ENCODE measurements at places on chromosomes 13 and 19.
A peak's percentile ranks its signal among the peaks of the same experiment; 100 is the strongest.

DNA sequence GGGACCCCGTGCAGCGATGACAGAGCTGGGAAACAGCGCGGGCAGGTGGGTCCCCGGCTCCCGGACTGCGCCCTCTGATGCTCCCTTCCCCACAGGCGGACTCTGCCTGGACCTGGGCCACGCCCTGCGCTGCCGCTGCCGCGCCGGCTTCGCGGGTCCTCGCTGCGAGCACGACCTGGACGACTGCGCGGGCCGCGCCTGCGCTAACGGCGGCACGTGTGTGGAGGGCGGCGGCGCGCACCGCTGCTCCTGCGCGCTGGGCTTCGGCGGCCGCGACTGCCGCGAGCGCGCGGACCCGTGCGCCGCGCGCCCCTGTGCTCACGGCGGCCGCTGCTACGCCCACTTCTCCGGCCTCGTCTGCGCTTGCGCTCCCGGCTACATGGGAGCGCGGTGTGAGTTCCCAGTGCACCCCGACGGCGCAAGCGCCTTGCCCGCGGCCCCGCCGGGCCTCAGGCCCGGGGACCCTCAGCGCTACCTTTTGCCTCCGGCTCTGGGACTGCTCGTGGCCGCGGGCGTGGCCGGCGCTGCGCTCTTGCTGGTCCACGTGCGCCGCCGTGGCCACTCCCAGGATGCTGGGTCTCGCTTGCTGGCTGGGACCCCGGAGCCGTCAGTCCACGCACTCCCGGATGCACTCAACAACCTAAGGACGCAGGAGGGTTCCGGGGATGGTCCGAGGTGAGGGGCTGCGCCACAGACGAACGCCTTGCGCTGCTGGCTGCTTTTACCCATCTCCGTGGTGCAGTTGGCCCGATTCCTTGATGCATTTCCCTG is 7.8 kb upstream of the SELENOV start:
- DNase-seq, result no peak

GRCh38 chr13:42396901-42397655 is 125.1 kb downstream of the AKAP11 start:
- no peak for DNase-seq

- no peak for DNase-seq
Observed at GRCh38 chr19:8366961-8367326, 3.0 kb downstream of the ANGPTL4 start.

GRCh38 chr13:111945086-111945485 is 121.9 kb upstream of the SOX1 start:
- no peak for DNase-seq

GRCh38 chr19:4059891-4060620 is 6.6 kb downstream of the ZBTB7A start:
- peak; percentile 37 for DNase-seq

GRCh38 chr13:29917650-29918049 is 67.2 kb upstream of the UBL3 start:
- DNase-seq, result no peak

DNA sequence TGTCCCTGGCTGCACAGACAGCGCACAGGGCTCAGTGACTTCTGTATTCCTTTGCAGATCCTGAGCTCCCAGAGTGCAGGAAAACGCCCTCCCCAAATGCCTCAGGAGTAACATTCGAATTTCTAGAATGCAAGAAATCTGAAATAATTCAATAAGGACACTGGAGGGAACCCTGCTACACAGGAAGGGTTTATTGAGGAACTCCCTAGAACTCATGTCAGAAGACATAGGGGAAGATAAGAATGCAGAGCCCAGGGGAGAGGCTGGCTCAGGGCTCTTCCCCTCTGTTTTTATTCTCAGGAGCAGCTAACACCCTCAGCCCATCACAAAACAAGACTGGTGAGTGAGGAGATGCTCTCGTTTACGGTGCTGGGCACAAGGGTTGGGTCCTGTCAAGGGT is 6.8 kb downstream of the LILRA1 start:
- DNase-seq, result no peak

- no peak for DNase-seq
Observed at GRCh38 chr19:55670280-55671053, 4.6 kb upstream of the EPN1 start.

GRCh38 chr13:30805132-30805537 is 69.8 kb downstream of the ALOX5AP start:
- no peak for DNase-seq

GRCh38 chr13:76980075-76980718 is 11.7 kb upstream of the CLN5 start:
- peak; percentile 81 for DNase-seq

DNA sequence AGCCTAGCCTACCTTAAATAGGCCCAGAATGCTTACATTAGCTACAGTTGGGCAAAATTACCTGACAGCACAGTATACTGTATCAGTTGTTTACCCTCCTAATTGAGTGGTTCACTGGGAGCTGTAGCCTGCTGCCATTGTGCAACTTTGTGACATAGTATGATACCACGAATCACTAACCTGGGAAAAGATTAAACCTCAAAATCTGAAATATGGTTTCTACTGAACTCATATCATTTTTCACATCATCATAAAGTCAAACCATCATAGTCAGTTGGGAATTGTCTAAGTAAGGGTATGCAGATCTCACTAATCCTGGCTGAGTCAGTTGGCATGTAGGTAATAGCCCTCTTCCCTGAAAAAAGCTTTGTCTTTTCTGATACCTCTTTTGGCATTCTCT is 9.2 kb downstream of the PAN3 start:
- DNase-seq, result no peak

- DNase-seq, result no peak
Observed at GRCh38 chr19:45862271-45862563, 730 bp downstream of the SYMPK start.

GRCh38 chr19:13097033-13097462 is 5.6 kb downstream of the LYL1 start:
- DNase-seq, result no peak

DNA sequence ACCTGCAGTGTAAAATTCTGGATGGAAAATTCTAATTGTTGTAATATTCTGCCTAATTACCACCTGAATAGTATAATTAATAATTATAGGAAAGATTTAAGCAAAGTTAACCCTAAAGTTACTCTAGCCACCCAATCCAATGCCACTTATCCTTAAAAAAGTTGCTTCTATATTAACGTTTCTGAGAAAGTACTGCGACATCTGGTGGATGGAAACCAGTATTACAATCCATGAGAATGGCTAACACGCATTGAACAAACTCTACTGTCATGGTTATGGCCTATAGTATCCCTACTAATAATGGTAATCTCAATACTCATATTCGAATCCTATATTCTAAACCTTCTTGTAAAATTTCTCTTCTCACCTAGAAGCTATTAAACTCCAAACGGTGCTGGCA is 1551.8 kb downstream of the SLITRK1 start:
- no peak for DNase-seq

DNA sequence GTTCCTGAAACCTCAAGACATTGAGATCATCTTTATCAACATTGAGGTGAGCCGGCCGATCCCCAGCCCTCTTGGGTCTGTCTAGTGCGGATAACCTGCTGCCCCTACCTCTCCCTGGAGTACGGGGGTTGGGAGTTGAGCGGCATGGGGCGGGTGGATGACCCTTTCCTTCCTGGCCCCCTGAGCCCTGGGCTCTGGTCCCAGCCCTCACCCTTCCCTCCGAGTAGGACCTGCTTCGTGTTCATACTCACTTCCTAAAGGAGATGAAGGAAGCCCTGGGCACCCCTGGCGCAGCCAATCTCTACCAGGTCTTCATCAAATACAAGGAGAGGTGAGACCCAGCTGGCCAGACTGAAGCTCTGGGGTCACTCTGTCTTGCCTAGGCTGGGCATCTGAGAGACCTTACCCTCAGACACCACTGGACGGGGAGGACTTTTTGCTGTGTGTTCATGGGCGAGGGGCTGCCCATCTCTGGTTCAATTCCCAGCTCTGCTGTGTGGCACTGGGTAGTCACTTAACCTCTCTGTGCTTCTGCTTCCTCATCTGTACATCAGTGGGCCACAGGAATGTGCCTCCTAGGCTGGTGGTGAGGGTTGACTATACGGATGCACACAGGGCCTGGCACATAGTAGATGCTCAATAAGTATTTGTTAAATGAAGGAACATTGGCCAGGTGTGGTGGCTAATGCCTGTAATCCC is 52.7 kb downstream of the VAV1 start:
- no peak for DNase-seq

DNA sequence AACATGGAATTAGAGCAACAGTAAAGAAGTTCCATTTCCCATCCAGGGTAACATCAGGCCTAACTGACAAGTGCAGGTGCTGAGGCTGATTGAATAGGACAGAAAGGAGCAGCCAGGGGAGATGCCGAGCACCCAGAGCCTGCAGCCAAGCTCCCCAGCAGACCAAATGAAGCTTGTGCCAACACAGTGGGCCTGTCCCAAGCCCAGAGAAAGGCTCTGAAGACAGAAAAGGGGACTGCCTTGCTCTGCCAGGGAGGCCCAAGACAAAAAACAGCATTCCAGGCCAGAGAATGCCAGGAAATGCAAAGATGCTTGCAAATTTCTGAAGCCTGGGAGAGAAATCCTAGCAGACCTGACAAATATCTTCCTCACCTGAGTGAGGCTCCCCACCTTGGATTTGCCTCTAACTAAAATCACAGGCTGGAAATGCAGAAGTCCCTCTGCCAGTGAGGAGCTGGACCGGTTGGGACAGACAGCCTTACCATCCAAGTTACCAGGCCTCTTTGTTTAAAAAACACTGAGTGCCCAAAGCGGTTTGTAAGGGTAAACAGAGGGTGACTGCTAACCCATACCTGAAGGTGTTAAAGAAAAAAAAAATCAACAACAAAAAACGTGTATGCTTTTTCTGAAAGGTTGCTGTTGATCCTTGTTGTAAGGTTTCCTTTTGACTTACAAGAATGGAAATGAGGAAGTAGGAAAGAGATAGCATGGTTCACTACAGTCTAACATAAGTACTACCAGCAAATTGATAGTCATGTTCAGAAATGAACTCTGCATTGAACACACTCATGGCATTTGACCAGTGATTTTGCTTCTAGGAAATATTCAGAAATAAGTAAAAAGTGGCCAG is 11.8 kb upstream of the HMGB1 start:
- no peak for DNase-seq

- DNase-seq, result no peak
Observed at GRCh38 chr19:33731881-33732280, 64.8 kb upstream of the KCTD15 start.

- DNase-seq, result no peak
Observed at GRCh38 chr19:2188708-2189385, 25.1 kb downstream of the DOT1L start.

DNA sequence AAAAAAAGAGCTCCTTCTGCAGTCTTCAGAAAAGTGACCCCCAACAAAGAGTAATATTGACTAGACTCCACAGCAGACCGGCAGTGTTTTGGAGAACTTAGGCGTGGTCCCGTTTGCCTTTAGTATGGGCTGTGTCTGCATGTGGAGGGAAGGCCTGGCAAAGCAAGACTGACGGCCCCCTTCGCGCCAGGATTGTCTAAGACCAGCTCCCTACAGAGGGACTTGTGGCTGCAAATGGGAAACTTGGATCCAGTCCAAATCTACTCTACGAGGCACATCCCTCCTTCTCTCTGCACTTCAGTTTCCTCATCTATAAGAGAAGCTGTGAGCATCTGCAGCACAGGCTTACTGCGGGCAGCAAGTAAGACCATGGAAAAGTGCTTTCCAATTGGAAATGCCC is 350.0 kb downstream of the ZNF536 start:
- DNase-seq, result no peak

GRCh38 chr19:53012006-53012405 is 1.7 kb upstream of the ERVV-1 start:
- no peak for DNase-seq

DNA sequence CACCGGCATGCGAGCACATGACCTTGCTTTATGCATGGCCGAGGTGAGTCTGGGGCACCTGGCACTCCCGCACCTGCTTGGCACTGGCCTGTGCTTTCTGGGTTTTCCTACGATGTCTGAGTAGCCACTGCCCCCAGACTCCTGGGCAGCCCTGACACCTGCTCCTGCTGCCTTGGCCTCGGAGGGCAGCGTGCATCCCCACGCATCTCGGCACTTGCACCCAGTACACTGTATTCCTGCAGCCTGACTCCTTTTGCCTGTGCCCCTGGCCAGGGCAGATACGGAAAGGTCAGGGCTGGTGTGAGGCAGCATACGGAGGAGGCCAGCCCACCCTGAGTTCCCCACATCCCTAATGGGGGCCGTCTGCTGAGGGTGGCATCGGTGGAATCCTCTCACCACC is 340.6 kb downstream of the TEX29 start:
- DNase-seq, result no peak

DNA sequence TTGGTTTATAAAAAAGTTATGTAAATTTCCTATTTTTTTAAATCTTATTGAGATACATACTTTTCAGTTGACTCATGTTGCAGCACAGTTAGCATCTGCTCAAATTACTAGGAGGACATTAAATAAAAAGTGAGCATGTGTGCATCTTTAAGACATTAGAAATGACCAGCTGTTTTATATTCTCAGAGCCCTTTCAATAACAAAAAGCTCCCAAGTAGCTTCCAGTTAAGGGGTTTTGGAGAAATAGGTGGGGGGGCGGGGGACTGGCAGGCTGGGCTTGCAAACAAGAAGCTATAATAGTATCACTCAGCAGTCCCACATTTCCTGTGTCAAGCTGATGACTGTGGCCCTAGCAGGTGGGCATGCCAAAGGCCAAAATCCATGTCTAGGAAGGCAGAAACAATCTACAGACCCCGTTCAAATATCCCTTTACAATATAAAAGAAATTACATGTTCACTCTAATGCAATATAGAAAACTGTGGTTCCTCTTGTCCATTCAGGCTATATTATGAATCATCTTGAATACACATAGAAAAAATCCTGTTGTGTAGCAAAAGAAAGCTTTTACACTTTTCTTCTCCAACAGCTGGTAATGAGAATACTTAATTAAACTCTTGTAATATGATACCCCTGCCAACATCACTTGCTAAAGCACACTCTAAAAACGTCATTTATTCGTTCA is 1713.2 kb upstream of the SLC10A2 start:
- DNase-seq, result no peak

- DNase-seq, result no peak
Observed at GRCh38 chr13:106373989-106374572, 161.4 kb downstream of the EFNB2 start.

GRCh38 chr19:10517361-10517759 is at the start of gene S1PR5:
S1PR5 (minus strand) TSS chr19:10517447; CDS start chr19:10515011, 2,436 bp downstream.
- no peak for DNase-seq

DNA sequence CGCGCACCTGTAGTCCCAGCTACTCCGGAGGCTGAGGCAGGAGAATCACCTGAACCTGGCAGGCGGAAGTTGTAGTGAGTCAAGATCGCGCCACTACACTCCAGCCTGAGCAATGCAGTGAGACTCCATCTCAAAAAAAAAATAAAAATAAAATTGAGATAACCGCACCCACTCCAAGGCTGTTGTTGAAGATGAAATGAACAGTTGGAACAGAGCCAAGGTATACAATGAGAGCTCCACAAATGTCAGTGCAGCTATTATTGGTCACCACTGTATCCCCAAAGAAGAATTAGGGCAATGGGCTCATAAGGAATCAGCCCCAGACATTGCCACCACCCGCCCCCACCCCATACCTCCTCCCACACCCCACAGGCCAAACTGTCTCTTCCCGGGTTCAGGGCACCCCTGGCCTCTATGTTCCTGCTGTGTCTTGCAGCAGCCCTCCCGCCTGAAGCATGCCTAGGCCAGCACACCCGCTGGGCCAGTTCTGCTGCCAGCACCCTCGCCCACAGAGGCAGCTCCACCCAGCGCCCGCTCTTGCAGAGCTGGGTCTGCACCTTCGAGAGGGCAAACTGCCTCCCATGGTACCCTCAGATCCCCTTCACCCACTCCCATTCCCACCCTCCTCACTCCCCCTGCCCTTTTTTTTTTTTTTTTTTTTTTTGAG is 3.5 kb upstream of the S1PR5 start:
- no peak for DNase-seq
